ENCODE measurements at places on chromosomes 6 and 20. TPM values are rescaled to one million over a fixed set of nuclear protein-coding genes. Genes with fewer than 3 reads are reported as not detected.

GRCh38 chr20:57995381-57995977 is 233.0 kb downstream of the ANKRD60 start:
- DNase-seq, result no peak
- H3K36me3 ChIP-seq, result no peaks in the 10 kb centered on the region
- H3K27me3 ChIP-seq, result no peaks in the 10 kb centered on the region

- H3K4me1 ChIP-seq, result no peaks in the 10 kb centered on the region
- no peak overlapping the region for H3K27ac ChIP-seq
- DNase-seq, result no peak
- no peaks in the 10 kb centered on the region for H3K27me3 ChIP-seq
- no peak overlapping the region for H3K4me3 ChIP-seq
These were observed 489.7 kb downstream of the QKI start for GRCh38 chr6:163904186-163904585.

- DNase-seq, result peak; percentile 49
- peaks cover 42% of the 10 kb centered on the region for H3K4me1 ChIP-seq
- no peaks in the 10 kb centered on the region for H3K27me3 ChIP-seq
- H3K27ac ChIP-seq, result peak within 1 kb of the TSS; percentile 55
These were observed at the start of gene VWA7 for GRCh38 chr6:31776989-31777666. Gene VWA7, minus strand, starts transcription at chr6:31777328. Its CDS starts 549 bp downstream, at chr6:31776779.

DNA sequence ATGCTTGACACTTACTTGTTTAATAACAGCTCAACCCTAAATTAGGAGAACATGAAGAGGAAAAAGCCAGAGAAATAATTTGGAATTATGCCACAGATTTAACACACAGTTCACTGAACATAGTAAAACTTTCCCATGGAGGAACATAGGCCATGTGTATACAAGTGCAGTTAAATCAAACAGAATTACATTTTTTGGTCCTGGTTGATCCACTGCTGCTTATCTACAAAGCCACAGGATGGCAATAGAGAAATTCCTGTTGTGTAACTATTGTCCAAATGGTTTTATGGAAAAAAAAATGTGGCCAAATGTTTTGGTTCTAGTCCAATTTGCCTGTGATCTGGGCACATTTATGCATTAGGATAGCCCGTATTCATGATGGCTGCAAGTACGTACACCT is 136.8 kb downstream of the ALDH8A1 start:
- H3K27ac ChIP-seq, result no peak overlapping the region
- H3K27me3 ChIP-seq, result no peaks in the 10 kb centered on the region
- no peaks in the 10 kb centered on the region for H3K36me3 ChIP-seq
- no peak overlapping the region for H3K4me3 ChIP-seq

DNA sequence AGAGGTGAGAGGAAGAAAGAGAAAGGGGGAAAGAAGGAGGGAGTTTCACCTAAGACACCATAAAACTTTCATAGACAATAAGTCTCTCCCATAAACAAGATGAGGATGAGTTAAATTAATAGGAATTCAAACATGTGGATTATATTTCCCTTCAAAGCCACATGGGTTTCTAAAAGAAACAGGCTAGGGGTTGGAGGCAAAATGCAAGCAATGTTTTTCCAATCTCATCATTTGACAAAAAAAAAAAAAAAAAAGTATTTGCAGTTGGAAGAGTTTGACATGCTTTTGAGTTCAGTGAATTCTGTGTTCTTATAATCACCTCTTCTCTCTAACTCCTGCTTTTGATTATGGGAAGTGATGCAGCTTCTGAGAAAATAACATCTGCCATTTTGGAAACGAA is 286.5 kb upstream of the PRND start:
- no peak for DNase-seq
- no peaks in the 10 kb centered on the region for H3K36me3 ChIP-seq
- H3K27me3 ChIP-seq, result no peaks in the 10 kb centered on the region
- H3K27ac ChIP-seq, result no peak overlapping the region
- H3K4me3 ChIP-seq, result no peak overlapping the region

DNA sequence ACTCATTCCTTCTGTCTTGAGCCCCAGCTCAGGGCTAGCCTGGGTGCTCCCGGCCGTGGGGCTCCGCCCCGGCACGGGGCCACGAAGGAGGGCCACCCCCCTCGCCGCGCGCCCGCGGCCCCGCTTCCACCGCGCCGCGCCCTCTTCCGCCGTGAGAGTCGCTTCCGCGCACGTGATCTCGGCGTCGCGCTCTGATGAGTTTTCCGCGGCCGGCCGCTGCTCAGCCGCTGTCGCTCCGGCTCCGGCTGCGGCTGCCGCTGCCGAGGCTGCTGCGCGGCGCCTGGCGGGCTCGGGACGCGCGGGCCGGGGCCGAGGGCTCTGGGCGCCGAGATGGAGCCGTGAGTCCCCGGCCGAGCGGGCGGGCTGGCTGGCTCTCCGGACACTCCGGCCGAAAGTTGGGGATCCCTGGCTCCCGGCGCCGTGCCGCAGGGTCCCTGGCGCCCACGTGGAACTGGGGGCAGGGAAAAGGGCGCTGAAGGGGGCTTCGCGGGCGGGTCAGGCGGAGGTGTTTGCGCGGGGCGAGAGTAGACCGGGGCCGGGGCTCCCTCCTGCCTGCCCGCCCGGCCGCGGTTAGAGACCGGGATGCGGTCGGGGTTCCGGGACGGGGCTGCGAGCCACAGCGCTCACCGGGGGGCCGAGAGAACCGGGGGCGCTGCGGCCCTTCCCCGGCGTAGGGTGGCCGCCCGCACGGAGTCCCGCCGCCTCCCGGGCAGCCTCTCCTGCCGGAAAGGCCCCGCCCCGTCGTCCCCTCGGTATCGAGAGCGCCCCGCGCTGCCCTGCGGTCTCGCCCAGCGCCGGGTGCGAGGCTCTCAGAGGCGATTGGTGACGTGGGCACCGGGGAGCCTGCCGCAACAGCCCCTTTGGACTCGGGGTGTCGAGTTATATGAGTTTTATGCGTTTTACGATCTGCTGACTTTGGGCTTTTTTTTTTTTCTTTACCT is at the start of gene TMEM181:
Gene TMEM181, plus strand, starts transcription at position 197 of the 941 bp plus-strand sequence. Its CDS starts 134 bp downstream, at position 331.
- H3K27me3 ChIP-seq, result no peaks in the 10 kb centered on the region
- DNase-seq, result peak; percentile 86
- H3K4me1 ChIP-seq, result peaks cover 52% of the 10 kb centered on the region

DNA sequence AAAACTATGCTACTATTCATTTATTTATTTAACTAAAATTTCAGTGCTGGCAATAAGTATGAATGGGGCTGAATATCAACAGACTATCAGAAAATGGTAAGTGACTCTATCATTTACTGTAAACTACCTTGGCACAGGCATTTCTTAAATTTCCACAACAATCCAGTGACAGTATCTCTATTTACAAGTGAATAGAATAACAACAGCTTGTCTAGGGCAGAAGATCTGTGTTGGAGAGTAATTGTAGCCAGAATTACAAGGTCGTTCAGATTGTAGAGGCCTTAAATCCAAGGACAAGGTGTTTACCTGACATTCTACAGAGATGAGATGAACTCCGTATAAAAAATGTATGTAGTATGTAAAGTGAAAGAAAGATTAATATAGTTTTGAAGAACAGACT is 193.8 kb upstream of the SIM1 start:
- peaks cover 14% of the 10 kb centered on the region for H3K36me3 ChIP-seq
- no peaks in the 10 kb centered on the region for H3K4me1 ChIP-seq
- H3K27me3 ChIP-seq, result no peaks in the 10 kb centered on the region
- H3K27ac ChIP-seq, result no peak overlapping the region
- no peak overlapping the region for H3K4me3 ChIP-seq
- DNase-seq, result no peak

- no peak overlapping the region for H3K27ac ChIP-seq
- H3K4me1 ChIP-seq, result no peaks in the 10 kb centered on the region
- peaks cover 2% of the 10 kb centered on the region for H3K27me3 ChIP-seq
- no peak for DNase-seq
- no peak overlapping the region for H3K4me3 ChIP-seq
- H3K36me3 ChIP-seq, result no peaks in the 10 kb centered on the region
These were observed 192.5 kb downstream of the MYLK4 start for GRCh38 chr6:2558098-2558680.

- DNase-seq, result no peak
- no peak overlapping the region for H3K27ac ChIP-seq
- H3K4me1 ChIP-seq, result no peaks in the 10 kb centered on the region
- H3K27me3 ChIP-seq, result peaks cover 10% of the 10 kb centered on the region
These were observed 6.7 kb downstream of the MAK start for GRCh38 chr6:10831609-10832008.

- H3K4me1 ChIP-seq, result no peaks in the 10 kb centered on the region
- no peaks in the 10 kb centered on the region for H3K27me3 ChIP-seq
These were observed 61.7 kb downstream of the TCP11 start for GRCh38 chr6:35079311-35080000.

DNA sequence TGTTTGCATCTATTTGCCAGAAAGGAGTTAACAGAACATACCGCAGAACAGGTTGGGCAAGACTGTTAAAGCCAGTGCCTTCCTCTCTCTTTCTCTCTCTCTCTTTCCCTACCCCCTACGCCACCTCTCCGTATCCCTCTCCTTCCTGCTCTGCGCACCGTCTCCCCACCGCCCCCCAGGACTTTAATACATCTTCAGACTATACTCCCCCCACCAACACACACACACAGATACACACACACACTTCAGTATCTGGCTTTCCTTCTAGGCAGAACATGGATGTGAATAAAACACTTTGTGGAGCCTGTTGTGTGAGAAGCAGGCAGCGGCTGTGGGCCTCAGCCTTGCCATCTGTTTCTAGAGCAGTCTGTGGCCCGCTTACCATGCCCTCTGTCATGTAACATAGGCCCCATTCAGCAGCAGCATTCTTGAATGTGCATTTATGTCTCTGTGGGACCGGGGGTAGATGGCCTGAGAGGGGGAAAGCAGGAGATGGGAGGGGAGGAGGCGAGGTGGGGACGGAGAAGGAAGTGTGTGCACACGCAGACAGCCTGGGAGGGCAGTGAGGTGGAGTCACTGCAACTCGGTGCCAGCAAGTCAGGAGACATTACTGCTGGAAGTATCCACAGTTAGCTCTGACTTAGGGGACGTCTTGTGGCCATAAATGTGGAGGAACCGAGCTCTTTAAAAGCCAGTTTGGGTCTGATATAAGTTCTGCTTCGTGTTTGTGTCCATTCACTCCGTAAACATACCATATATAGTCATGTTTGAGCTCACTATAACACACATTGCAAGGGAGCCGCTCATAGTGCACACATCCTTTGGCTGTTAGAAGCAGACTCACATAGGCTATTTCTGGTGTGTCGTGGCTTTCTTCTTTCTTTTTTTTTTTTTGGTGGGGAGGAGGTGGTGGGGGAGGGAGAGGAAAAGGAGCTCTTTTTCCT is 38.4 kb downstream of the RREB1 start:
- no peaks in the 10 kb centered on the region for H3K36me3 ChIP-seq
- no peaks in the 10 kb centered on the region for H3K27me3 ChIP-seq
- H3K4me3 ChIP-seq, result no peak overlapping the region
- H3K27ac ChIP-seq, result peak overlapping the region; percentile 55

DNA sequence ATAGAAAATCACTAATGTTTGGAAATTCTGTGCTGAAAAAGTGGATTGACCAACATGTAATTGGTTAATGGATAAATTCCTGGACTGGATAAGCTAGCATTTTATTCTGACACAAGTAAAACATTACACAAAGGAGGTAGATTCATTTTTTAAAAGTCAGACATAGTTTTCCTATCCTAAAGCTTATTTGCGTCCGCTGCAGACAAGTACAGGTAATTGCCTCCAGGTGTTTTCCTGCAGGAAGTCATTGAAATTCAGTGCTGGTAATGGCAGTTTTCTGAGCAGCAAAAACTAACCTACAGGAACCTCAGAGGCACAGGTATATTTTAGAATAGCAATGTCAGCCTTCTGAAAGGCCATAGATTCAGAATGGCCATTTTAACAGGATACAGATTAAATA is 20.0 kb upstream of the HIVEP1 start:
- H3K4me1 ChIP-seq, result no peaks in the 10 kb centered on the region
- no peaks in the 10 kb centered on the region for H3K36me3 ChIP-seq
- H3K4me3 ChIP-seq, result no peak overlapping the region
- H3K27me3 ChIP-seq, result no peaks in the 10 kb centered on the region
- DNase-seq, result no peak

DNA sequence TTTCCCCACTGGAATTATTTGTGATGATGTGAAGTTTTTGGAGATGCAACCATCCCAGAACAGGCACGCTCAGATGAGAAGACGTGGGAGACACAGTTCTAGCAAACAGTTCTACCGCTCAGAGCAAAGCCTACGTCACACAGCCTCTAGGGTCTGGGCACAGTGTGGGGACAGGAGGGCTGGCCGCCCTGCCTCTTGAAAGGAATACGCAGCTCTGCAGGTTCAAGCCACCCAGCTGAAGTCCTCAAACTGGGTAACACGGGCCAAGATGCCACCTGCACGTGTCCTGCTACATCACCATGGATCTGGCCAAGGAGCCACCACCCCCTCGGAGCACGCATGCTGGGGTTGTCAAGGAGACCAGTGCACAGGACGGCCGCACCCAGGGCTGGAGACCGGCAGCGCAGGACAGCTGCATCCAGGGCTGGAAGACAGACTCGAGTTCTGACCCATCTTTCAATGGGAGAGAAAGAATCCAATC is 75.0 kb downstream of the NOL4L start:
- H3K4me3 ChIP-seq, result peak overlapping the region; percentile 8
- no peaks in the 10 kb centered on the region for H3K27me3 ChIP-seq
- peaks cover 8% of the 10 kb centered on the region for H3K36me3 ChIP-seq

- H3K4me1 ChIP-seq, result no peaks in the 10 kb centered on the region
- no peak for DNase-seq
- no peaks in the 10 kb centered on the region for H3K36me3 ChIP-seq
- no peak overlapping the region for H3K4me3 ChIP-seq
- no peaks in the 10 kb centered on the region for H3K27me3 ChIP-seq
These were observed 15.2 kb upstream of the ATXN1 start for GRCh38 chr6:16776394-16777017.

DNA sequence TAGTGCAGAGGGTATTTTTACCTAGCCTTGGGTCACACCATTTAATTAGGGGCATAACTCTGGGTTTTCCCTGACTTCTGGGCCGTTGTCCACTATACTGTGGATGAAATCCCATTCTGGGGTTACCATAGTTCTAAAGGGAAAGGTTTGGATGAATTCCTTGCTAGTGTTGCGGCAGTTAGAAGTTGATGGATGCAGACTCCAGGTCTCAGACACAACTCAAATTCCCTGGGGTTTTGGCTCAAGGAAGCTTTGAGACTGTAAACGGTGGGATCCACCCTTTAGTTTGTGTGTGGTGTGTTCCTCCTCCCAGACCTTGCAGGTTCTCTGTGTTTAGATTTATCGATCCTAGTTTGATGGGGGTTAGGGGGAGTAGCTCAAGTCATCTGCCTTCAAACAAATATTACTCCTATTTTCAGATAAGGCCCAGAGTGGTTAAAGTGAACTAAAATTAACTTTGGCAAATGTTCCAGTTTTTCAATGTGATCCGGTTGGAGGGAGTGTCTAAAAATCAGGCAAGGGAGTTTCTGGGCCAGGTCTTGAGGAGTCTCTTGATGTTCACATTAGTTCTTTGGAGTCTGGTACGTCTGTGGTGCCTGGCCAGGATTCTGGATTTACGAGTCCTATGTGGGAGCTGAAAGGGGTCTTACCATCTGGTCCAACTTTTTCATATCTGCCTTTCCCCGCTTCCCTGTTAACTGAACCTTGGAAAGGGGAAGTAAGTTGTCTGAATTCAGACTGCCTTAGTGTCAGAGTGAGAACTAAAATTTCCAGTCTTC is 1.5 kb downstream of the RALY start:
- peaks cover 43% of the 10 kb centered on the region for H3K4me1 ChIP-seq
- no peaks in the 10 kb centered on the region for H3K36me3 ChIP-seq
- DNase-seq, result no peak
- peak overlapping the region; percentile 98 for H3K27ac ChIP-seq

GRCh38 chr6:142827369-142827768 is 117.6 kb downstream of the HIVEP2 start:
- H3K4me3 ChIP-seq, result no peak overlapping the region
- H3K4me1 ChIP-seq, result no peaks in the 10 kb centered on the region
- H3K27ac ChIP-seq, result no peak overlapping the region

The EYA4 gene
- not detected for total RNA-seq

The PPP1R16B gene
- 53.7 TPM for total RNA-seq

The OR12D3 gene
- not detected for total RNA-seq

The SEMG1 gene
- total RNA-seq, result not detected

The KHDRBS2 gene
- 0.26 TPM for total RNA-seq

The GRM4 gene
- not detected for total RNA-seq

The BCAS1 gene
- 0.68 TPM for total RNA-seq

The SLC12A5 gene
- total RNA-seq, result not detected

All from natural killer cell (primary cell).